ENCODE measurements at places on chromosomes 1 and 21.

- DNase-seq: no peak
Observed at GRCh38 chr1:199394856-199395255, 632.7 kb upstream of the NR5A2 start.

GRCh38 chr1:157115429-157115838 is 15.8 kb upstream of the ETV3L start:
- DNase-seq: no peak

GRCh38 chr1:222161676-222162075 is 386.2 kb downstream of the HHIPL2 start:
- DNase-seq: no peak

GRCh38 chr1:32031578-32032274 is 18.1 kb downstream of the KHDRBS1 start:
- no peak for DNase-seq

DNA sequence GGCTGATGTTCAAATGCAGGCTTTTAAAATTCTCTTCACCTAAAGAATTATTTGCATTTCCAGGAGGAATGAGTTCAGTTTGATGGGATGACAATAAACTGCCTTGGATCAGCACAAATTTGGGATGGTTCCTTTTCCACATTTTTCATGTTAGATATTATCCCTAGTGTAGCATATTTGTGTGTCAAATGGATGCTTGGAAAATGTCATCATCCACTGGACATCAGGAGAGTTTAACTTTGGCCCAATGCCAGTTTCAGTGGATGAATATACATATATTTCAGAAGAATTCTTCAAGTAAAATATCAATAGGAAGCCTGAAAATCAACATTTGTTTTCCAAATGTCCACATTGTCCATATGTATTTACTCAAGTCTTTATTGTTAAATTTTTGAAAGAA is 116.5 kb upstream of the COL24A1 start:
- DNase-seq: no peak

DNA sequence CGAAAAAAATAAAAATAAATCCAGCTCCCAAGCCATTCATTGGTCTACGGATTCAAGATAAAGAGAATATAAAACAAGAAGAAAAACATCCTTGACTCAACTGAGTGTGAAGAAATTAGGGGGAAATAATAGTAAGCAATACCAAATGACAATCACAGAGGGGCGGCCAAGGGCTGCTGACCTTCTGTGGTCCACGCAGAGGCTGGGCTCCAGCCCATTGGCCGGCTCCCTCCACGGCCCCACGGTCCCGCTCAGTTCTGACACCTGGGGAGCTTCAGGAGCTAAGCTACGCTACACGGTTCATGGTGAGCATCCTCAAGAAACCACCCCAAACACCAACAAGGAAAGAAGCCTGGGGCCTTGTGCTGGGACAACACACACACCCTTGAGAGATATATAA is 400 bp upstream of the KRTAP10-12 start:
- no peak for DNase-seq

DNA sequence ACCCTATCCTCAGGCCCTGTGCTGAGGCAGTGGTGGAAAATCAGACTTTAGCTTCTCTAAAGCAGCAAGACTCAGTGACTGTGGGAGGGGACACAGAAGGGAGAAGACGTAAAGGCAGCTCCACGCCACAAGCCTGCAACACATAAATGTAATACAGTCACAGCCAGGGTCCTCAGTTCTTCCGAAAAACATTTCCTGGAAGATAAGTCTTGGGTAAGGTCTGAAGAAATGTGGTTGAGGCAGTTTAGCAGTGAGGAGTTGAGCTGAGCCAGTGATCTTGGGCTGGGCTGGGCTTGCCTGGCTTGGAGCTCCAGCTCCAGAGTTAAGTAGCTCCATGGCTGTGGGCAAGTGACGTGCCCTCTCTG is 127.8 kb upstream of the ADAR start:
- no peak for DNase-seq

DNA sequence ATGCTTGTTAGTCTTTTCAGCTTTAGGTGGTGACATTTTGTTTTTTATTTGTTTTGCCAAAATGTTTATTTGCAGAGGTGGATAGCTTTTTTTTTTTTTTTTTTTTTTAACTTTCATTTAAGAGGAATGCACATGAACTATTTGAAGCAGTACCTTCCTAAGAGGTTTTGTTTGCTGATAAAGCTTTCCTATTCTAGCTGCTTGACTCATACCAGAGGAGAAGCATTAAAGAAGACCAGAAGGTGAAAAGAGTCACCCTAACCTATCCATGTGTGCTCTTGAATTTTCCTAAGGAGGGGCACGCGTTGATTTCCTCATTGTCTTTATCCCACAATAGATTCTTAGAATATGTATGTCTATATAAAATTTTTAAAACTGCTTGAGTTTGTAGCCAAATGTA is 57.7 kb downstream of the PRDM2 start:
- no peak for DNase-seq

GRCh38 chr1:75693551-75693950 is 31.0 kb upstream of the ACADM start:
- no peak for DNase-seq

DNA sequence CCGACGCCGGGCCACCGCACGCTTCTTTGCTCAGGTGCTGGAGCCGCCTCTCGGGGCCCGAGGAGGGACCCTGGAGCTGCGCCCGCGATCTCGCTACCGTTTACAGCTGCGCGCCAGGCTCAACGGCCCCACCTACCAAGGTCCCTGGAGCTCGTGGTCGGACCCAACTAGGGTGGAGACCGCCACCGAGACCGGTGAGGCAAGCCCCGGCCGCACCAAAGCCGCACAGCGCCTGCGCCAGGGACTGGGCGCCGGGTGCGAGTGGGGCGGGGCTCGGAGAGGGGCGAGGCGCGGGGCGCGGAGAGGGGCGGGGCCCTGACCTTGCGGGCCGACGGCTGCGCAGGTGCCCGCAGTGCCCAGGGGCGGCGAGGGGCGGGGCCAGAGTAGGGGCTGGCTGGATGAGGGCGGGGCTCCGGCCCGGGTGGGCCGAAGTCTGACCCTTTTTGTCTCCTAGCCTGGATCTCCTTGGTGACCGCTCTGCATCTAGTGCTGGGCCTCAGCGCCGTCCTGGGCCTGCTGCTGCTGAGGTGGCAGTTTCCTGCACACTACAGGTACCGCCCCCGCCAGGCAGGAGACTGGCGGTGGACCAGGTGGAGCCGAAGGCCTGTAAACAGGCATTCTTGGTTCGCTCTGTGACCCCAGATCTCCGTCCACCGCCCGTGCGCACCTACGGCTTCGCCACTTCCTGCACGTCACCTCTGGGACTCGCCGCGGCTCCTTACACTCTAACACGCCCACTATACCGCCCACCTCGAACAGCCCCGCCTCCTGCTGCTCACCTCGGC is 9.8 kb upstream of the CDC20 start:
- DNase-seq: no peak

DNA sequence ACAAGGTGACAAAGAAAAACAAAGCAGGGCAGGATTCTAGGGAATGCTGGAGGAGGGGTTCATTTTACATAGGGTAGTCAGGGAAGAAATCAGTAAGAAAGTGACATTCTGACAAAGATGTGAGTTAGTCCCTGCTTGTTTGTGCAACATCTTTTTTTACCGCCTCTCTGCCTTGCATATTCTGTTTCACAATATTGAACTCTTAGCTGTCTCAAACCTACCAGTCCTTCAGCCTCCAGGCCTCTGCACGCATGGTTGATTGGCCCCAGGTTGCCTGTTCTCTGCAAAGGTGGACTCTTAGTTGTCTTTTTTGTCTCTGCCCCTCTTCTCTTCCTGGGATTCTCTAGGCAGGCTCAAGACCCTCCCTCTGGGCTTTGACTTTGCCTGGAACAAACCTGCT is 152.2 kb upstream of the RUNX1 start:
- DNase-seq: no peak

GRCh38 chr1:210922666-210923065 is 211.3 kb downstream of the KCNH1 start:
- DNase-seq: no peak

- no peak for DNase-seq
Observed at GRCh38 chr1:59415286-59415850, 118.5 kb downstream of the FGGY start.

GRCh38 chr1:95829556-95829955 is 595.5 kb downstream of the RWDD3 start:
- DNase-seq: no peak

DNA sequence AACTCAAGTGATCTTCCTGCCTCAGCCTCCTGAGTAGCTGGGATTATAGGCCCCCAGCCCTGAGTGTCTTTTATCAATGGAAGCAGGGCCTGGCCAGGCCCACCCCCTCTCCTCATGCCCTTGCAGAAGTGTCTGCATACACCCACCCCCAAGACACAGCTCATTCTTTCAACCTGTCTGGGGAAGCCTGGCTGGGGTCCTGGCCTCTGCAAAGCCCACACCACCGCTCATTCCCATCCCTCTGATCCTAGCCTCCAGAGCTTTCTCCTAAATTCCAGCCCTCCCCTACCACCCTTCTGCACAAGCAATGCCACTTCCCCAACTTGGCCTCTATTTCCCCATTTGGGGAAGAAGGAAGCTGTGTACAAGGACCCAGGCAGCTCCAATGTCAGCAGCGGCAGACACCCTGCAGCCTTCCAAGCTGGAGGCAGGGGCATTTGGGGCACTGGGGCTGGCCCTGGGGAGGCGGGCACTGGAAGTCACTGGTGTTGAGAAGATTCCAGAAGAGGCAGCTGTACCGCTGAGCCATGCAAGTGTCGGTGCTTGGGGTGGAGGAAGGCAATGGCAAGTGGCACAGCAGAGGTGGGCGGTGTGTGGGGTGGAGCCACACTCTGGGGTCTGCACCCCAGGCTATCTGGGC is 33.7 kb upstream of the ARF1 start:
- no peak for DNase-seq

- DNase-seq: no peak
Observed at GRCh38 chr1:179798864-179799516, 55.9 kb downstream of the FAM163A start.

- DNase-seq: no peak
Observed at GRCh38 chr1:232036181-232036933, 409.8 kb downstream of the DISC1 start.

GRCh38 chr1:198001776-198002408 is 84.7 kb downstream of the LHX9 start:
- DNase-seq: no peak

Data from NK-92 treated with Interleukin-12 subunit alpha and Interleukin-12 subunit beta, amount 100 ng/mL, for 24 hours (cell line).